ENCODE measurements at places on chromosomes 11 and 22. TPM values are rescaled to one million over a fixed set of nuclear protein-coding genes. Genes with fewer than 3 reads are reported as not detected.

USP47 gene
- total RNA-seq, result 54.8 TPM

ART1 gene
- total RNA-seq, result not detected

CDC42EP2 gene
- 7.3 TPM for total RNA-seq

DGCR6 gene
- total RNA-seq, result 5.4 TPM

OR8D2 gene
- total RNA-seq, result not detected

OR52E4 gene
- total RNA-seq, result not detected

ART5 gene
- 0.72 TPM for total RNA-seq

NLRP6 gene
- not detected for total RNA-seq

DNA sequence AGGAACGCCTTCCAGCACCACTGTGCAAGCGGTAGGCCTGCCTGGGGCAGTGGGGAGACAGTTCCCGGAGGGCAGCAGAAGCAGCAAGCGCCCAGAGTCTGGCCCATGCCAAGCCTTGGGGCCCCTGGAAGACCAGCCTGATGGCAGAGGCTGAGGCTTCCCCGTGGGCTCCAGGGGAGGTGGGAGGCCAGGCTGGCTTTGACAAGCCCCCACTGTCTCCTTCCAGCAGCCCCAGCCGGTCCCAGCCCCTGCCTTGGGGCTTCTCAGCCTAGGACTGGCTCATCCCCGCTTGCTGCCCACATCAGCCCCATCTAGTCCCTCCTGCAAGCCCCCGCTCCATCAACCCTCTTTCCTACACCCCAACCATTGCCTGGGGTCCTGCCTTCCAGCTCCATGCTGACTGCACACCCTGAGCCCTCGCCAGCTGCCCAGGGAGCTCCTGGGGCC is 46.7 kb downstream of the IGF2 start:
- DNase-seq, result peak; percentile 72

DNA sequence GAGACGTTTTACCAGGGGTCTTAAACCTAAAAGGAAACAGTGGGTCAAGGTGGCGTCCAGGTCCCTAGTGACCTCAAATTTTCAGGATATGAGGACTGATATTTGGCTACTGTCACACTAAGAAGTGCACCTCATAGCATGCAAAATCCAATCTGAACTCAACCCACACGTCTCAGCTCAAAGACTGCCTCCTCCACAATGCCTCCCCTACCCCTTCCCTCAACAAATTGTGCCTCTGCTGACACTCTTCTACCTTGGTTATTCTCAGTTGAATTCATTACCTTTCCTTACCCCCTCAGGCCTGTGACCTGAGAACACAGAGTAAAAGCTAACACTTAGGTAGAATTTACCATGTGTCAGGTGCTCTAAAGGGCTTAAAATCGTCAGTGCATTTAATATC is 12.4 kb upstream of the LIPT2 start:
- no peak for DNase-seq

- no peak for DNase-seq
Observed at GRCh38 chr11:61951484-61952135, 1.5 kb downstream of the BEST1 start.

- DNase-seq, result no peak
Observed at GRCh38 chr11:44519989-44520737, 45.3 kb upstream of the CD82 start.

- DNase-seq, result no peak
Observed at GRCh38 chr11:11629368-11629767, 7.6 kb upstream of the GALNT18 start.

DNA sequence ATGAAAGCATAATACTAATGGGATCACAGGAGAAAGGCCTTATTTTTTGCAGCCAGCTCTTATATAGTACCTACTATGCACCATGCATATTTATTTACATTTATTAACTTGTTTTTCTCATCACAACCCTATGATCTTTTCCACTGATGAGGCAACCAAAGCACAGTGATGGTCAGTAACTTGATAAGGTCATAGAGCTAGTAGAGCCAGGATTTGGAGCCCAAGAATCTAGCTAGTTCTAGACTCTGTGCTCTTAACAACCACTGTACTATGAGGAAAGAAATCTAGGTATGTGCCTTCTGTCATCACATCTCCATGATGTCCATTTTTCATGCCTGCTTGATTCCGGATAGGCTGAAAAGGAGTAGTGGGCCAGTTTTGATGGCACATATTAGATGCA is 24.0 kb upstream of the ABTB2 start:
- no peak for DNase-seq

DNA sequence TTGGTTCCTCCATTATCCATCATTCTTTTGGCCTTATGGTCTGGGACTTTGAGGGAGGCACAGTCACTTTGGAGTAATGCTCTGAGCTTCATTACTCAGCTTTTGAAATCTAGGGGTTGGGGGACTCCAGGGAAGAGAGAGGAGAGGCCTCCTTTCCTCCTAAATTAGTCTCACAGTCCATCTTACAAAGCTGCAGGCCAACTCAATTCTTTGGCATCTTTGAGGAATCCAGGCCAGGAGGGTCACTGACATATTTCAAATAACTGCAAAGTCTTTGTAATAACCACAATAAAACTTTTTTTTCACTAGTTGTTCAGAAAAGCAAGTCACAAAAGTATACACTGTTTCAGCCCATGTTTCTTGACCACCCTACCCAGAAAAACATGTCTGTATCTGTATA is 73.3 kb upstream of the FAR1 start:
- DNase-seq, result no peak

DNA sequence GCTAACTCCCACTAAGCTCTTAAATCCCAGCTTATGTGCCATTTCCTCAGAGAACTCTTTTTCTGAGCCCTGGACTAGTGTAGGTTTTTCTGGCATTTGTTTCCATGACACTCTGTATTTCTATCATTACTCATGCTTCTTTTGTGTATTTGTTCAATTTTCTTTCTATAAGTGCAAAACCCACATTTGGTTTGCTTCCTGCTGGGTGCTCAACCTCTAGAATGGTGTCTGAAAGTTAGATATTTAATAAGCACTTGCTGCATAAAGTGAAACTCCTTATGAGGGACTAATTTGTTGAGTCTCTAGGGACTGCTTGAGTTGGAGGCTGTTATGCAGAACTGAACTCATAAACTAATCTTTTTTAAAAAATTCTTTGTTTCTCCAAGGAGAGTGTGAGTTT is 68.6 kb downstream of the SYT9 start:
- DNase-seq, result no peak

DNA sequence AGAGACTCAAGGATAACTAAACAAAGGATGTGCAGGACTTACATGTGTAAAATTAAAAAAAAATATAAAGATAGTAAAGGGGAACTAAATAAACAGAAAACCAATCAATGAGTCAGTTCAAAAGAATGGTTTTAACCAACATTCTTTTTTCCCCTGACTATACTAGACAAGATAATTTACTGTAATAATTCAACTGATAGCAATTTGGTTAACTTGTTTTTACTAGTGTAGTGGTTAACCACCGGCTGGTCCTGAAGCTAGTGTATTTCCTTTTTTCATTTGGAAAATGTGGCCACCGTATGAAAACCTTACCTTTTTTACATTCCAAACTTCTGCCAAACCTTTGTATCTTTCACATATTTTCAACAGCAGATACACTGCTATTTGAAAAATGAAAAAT is 123.1 kb downstream of the ARHGAP42 start:
- no peak for DNase-seq

- DNase-seq, result no peak
Observed at GRCh38 chr11:48099916-48100446, 116.6 kb upstream of the OR4B1 start.

DNA sequence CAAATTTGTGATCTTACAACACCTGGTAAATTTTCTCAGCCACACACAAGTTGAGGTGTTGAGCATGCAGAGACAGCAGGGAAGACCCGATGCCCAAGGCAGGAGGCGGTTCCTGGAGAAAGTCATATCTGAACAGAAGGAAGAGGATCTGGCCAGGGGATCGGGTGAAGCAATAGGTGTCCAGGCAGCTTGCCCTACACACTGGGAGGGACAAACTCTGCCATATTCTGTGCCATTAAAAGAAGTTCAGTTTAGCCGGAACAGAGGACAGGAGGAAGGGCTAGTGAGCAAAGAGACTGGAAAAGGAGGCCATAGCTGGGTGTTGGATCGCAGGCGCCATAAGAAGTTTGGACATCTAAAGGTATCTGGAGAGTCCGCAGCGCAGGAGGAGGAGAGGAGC is 76.5 kb downstream of the TMPRSS5 start:
- DNase-seq, result no peak

GRCh38 chr11:131908316-131908715 is 537.9 kb downstream of the NTM start:
- no peak for DNase-seq

DNA sequence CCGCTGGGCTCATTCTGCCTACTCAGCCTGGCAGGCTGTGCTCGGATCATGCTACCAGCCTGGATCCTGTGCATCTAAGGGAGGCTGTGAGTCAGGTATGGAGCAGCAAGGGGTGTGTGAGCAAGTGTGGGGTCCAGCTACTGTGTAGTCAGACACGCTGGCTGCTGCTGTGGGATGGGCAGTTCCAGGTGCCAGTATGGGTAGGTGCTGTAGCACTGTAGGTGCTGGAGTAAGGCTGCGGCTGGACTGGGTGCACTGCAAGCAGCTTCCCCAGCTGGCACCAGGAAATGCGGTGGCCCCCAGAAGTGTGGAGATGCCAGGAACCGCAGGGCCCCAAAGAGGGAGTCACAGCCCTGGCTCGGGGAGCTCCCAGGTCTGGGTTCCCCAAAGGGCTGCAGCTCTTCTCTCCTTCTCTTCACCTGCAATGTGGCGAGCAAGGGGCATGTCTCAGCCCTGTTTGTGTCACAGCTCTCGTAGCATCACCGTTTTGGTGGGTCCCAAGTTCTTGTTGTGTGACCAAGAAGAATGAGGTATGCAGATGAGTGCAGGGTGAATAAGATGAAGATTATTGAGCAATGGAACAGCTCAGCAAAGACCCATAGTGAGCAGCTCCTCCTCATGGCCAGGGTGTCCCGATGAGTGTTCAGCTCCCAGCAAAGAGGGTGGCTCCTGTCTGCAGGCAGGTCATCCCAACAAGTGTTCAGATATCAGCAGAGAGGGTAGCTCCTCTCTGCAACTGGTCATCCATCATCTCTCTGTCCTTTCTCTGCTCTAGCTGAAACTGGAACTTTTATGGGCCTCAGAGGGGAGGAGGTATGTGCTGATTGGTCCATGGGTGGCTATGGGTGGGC is 462.9 kb downstream of the TBC1D22A start:
- DNase-seq, result no peak
